ENCODE measurements at places on chromosomes 3 and 15.

- DNase-seq: no peak
Observed at GRCh38 chr15:58159827-58160386, 21.7 kb downstream of the AQP9 start.

- no peak for DNase-seq
Observed at GRCh38 chr3:189833266-189833665, 202.1 kb downstream of the TP63 start.

DNA sequence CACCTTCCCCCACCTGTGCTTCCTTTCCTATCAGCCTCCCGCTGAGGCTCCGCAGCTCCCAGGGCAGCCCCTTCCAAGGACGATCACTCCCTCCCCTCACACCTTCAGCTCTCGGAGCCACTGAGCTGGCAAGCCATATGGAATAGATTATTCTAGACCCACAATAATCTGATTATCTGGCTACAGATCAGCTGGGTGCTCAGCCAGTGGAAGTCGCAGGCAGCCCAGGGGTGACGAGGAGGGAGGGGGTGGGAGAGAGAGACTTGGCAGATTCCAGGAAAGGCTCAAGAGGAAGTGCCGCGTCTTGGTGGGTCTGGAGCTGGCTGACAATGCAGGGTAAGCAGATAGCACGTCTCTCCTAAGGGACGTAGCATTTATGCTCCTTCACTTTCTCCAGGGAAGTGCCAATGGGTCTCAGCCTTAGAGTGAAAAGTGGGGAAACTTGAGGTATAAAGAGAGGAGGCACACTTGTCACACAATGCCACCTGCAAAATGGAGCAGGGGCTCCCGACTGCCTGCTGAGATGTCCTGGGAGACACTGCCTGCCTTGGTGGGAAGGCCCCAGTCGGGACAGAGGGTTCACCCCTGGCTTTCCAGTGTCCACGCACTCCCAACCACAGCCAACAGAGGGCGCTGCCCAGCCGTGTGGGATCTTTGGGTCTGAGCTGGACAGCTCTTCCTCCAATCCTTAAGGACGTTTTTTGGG, 9.4 kb upstream of the MESP1 start:
- peak; percentile 37 for DNase-seq

- peak; percentile 1 for DNase-seq
Observed at GRCh38 chr15:79562403-79562815, 130.3 kb downstream of the MINAR1 start.

GRCh38 chr3:140857993-140858392, 83.6 kb upstream of the SLC25A36 start:
- DNase-seq: no peak

GRCh38 chr3:195209083-195209846, 61.7 kb downstream of the XXYLT1 start:
- DNase-seq: no peak

- DNase-seq: no peak
Observed at GRCh38 chr3:119571688-119572087, 7.6 kb upstream of the ADPRH start.

DNA sequence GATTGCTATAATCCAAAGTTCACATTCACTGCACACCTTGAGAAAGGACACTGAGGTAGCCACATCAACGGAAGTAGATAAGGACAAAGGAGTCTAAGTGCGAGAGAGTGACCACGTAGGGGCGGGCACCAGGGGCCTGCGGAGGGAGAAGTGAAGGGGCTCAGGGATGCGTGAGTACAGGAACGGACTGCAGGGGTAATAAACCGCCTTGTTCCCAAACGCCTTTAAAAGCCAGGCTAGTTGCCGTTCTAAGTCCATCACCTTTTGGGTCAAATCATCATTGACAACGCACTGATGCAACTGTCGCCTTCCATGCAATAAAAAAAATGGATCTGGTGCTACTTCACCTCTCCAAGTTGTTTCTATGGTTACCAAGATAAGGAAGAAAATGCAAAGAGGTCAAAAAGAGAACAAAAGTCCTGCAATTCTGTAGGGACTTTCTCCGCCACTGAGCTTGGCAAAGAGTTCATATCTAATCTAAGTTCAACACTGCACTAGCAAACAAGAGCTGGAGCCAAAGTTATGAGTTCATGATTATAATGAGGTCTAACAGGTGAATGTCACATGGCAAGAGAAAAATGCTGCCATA, 32.6 kb upstream of the ATP11B start:
- DNase-seq: no peak

DNA sequence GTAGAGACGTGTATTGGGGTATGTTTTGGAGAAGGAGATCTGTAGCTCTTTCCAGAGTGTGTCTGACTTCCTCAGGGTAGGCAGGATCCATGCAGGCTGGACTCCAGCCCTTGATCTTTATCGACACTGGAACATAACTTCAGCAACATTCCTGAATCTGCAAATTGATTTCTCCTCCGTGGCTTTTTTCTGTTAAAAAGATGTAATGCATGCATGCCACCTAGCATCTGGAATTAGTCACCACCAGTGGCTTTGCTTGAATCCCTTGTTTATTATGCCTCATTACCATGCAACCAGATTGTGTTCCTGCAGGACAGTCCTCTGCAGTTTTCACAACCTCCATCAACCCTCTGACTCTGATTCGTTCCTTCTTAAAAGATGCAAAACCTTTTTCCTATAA, 86.1 kb downstream of the CCNL1 start:
- peak; percentile 49 for DNase-seq

- no peak for DNase-seq
Observed at GRCh38 chr3:168511428-168512014, 415.8 kb upstream of the GOLIM4 start.

DNA sequence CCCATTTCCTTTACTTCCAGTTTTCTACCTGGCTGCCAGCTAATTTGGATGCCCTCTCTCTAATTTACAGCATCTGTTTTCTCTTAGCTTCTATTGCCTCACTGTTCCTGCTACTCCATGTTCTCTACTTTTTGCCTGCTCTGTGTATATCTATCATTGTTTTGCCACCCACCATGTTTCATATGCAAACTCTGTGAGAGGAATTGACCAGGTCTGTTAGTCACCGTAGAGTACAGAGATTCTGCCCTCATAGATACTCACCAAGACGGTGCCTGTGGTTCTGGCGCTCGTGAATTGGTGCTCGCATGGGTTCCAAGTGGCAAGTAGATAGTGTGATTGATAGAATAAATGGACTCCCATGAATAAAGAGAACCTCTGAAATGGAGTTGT, 288.8 kb downstream of the CNTN6 start:
- no peak for DNase-seq

DNA sequence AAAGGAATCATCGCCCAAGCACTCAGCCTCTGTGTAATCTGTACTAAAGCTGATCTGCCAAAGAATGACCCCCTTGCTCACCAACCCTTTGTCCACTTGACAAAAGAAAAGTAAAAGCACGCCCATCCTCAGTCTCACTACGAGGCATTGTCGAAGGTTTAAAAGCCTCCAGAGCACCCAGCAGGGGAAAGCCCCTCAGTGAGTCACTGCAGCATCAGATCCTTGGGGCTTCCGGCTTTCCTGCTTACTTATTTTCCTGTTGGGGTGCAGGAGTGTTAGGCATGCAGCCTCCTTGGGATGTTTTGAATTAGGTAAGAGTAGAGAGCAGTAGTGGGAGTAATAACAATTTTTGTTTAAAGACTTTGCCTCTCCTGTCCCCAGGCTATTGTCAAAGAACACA, 216.1 kb downstream of the MTHFS start:
- DNase-seq: peak; percentile 47

DNA sequence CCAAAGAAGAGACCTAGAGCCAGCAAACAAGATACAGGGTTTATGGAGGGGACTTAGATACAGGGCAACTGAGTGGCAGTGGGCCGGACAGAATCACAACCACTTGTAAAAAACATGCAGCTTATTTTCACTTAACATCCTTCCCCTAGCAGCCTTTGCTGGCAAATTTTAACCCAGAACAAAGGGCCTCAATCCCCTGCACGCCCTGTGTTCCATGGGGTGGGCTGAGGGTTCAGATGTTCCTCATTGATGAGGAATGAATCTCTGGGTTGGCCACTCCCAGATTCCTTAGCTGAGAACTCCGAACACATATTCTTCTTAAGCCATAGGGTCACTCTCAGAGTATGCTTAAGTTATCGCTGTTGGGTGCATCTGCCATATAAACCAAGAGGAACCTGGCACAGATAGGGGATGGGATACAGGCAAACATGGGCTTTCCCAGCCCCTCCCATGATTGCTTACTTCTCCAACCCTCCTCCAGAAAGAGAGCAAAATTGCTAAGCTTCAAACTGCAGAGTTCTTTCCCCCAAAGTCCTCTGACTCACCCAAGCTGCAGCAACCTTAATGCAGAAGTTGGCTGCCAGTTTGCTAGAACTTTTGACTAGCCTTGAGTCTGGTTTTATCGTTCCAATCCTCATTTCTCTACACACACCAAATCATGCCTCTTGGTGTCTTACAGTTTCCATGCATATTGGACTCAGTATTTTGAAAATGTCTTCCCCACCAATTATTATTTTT, 146.9 kb downstream of the CD47 start:
- no peak for DNase-seq

GRCh38 chr15:57198654-57199291, 177.5 kb upstream of the CGNL1 start:
- no peak for DNase-seq

DNA sequence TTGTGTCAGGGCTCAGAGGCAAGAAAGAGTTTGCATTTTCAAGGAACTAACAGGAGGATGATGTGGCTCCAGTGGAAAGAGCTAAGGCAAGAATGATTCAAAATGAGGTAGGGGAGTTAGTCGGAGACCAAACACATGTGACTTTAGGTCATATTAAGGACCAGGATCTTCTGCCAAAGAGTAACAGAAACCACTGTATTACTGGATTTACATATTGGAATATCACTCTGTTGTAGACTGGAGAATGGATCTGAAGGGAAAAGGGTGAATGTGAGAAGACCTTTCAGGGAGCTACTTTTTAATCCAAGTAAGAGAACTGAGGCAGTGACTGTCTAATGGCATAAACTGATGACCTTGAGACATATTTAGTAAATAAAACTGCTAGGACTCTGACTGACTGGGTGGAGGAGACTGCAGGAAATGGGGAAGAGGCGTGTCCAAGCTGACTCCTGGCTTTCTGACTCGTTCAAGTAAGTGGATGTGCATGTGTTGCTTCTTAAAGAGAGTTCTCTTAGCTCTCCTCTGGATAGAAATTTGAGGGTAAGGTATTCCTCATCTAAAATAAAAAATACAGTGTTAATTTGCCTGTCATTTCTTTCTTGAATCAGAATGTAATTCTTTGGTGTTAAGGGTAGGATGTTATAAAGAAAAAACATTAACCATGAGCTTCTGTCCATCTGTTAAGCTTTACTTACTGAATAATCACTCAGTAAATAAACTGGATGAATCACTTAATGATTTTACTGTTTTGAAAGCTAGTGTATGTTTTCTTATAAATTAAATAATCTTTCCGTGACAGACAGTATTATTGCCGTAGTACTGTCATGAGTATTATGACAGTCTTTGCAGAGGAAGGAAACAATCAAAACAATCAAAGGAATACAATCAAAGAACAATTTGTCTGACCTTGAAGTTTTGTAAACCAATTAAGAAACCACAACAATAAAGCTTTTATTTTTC, 58.3 kb upstream of the CFAP20DC start:
- no peak for DNase-seq

GRCh38 chr3:152069871-152070270, 196.4 kb downstream of the SUCNR1 start:
- DNase-seq: no peak

- DNase-seq: peak; percentile 49
Observed at GRCh38 chr3:41026394-41027177, 172.7 kb upstream of the CTNNB1 start.

DNA sequence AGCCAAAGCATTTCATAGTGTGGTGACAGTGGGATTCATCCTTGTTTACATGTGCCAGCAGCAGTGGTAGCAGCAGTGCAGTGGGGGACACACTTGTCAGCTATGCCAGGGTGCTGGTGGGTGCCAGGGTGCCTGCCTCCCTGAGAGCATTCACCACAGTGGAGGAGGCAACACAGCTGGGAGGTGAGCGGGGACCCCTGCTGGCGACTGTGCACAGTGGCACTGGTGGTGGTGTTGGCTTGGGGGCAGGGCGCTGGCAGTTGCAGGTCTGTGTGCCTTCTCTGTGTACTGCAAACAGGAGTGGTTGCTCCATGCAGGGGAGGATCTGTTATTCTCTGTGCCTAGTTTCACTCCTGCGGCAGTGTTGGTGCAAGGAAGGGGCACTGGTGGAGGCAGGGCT, 41.2 kb downstream of the CEP63 start:
- DNase-seq: no peak

GRCh38 chr3:63791974-63792373, 27.1 kb upstream of the C3orf49 start:
- peak; percentile 24 for DNase-seq

- DNase-seq: no peak
Observed at GRCh38 chr3:146339349-146339748, 88.4 kb upstream of the PLSCR4 start.

DNA sequence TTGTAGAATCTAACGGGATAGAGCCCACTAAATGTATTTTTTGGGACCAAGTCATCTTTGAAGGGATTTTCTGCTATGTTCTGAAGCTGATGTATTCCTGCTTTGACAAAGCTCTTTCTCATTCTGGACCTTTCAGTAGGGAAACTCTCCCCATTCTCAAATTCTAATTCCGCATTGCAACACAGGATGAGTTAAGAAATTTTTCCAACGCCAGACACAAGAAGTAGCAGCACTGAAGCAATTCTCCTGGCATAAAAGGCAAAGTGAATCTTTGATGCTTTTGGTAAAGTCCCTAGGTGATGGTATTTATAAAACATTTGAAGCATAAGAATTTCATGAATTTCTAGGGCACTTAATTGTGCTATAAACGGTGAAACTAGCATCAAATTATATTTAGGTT, 76.8 kb downstream of the ZPLD1 start:
- no peak for DNase-seq

DNA sequence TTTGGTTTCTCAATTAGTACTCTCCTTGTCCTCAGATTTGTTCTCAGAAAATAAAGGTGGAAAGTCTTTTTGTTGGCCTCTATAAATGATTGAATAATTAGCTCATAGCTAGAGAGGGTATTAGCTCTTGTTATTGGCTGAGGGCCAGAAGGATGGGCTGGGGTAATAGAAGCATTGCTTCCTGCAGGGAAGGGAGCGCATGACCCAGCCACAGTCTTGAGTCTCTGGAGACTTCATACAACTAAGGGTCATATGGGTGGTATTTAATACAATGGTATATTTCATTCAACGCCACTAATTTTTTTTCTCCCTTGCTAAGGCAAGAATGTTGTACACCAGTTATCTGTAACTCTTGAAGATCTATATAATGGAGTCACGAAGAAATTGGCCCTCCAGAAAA, 8.4 kb downstream of the DNAJA4 start:
- no peak for DNase-seq

- DNase-seq: no peak
Observed at GRCh38 chr3:47323431-47324277, 40.9 kb downstream of the KLHL18 start.

- DNase-seq: no peak
Observed at GRCh38 chr3:57791245-57791644, 35.1 kb downstream of the SLMAP start.

GRCh38 chr3:81416812-81417211, 344.6 kb downstream of the GBE1 start:
- DNase-seq: no peak

DNA sequence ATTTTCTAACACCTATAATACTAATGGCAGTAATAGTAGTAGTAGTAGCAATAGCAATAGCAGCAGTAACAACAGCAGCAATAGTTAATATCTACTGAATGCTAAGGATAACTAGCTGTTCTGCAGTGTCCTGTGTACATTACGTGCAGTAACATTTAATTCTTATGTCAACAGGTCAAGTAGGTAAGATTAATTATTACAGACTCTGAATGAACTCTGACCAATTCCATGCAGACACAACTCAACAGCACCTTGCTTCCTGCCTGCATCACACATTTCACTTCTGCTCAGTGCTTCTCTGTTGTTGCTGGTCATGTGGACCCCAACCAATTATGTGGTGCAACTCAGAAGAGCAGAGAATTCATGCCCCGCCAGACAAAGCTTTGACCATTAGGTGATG, 39.9 kb upstream of the ARHGEF26 start:
- DNase-seq: no peak
